ENCODE measurements at places on chromosomes 1 and 21.

DNA sequence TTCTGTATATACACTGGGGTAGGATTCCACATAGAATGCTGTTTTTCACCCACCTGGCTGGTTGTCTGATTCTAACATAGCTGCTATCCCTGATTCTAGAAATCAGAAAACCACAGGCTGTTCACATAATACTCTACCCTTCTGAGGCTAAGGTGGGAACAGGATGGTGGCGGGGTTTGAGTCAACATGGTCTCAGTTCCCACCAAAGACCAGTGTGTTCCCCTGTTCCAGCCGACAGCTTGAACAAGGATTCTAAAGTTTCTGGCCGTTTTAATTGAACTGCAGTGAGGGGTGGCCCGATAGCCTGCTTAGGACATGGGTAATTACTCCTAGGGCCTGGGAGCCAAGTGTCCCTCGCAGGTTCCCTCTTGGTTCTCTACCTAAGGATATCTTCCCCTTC lies 38.4 kb downstream of the PEX14 start:
- no peak for DNase-seq

DNA sequence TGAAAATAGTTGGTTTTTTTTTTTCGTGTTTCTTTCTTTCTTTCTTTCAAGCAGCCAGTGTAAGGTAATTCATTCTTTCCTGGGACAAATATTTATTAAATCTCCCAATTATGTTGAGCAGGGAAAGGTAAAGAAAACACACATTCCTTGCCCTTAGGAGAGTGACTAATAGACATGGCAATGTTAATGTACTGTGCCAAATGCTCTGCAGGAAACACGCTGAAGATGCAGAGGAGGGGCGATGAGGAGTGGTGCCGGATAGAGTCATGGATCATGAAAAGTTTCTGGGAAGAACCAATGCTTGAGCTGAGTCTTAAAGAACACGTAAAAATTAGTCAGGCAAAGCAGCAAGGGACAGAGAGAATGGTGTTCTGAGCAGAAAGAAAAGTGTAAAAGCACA lies 199.2 kb downstream of the DNM3 start:
- DNase-seq: no peak

- no peak for DNase-seq
Observed at GRCh38 chr1:170790175-170790574, 126.2 kb downstream of the PRRX1 start.

GRCh38 chr21:34730194-34730593 lies 61.4 kb downstream of the CLIC6 start:
- DNase-seq: no peak

- no peak for DNase-seq
Observed at GRCh38 chr1:66464802-66465201, 69.2 kb upstream of the SGIP1 start.

DNA sequence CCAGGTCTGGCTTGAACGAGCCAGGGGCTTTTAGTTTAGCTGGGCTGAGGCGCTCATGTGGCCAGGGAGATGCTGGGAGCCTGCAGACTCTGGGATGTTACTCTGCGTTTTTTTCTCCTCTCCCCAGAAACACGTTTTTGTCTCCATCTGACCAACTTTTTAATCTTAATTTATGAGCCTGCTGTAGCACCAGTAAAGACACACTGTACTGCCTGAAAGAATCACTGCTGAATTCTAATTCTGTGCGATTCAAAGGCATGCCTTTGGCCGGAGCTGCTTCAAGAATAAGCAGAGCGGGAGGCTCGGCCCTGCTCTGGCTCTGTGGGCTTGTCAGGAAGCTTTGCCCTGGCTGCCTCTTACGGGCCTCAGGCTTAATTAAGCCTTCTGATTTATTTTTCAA lies 129.5 kb downstream of the CAMTA1 start:
- DNase-seq: peak; percentile 33

DNA sequence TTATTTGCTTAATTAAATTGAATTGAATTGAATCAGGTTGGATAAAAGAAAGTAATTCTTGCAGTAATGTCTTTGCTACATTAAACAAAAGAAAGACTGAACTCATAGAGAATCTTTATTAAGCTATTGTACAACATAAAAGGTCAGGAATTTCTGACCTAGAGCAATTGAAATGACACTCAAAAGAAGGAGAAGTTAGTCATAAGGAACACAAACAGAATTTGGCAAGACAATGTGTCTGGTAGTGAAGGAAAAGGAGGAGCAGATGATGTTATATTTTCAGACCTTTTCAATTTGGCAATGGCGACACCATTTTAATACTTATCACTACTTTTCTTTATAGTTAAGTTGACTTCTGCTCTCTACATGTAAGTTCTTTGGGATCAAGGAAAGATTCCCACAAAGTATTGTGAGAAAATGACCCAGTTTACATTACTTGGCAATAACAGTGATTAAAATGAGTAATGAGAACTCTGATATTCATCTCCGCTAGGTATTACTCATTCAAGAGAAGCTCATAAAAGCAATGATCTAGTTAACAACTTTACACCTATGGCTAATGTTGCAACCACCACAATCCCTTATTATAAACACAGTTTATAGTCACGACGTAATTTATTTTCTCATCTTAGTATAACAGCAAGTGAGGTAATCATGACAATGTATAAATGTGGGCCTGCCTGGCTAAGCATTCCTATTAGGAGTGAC lies 14.7 kb upstream of the KRTAP21-1 start:
- no peak for DNase-seq

- no peak for DNase-seq
Observed at GRCh38 chr1:55478742-55479141, 263.6 kb upstream of the USP24 start.

- no peak for DNase-seq
Observed at GRCh38 chr1:159091607-159092031, 15.1 kb upstream of the AIM2 start.

DNA sequence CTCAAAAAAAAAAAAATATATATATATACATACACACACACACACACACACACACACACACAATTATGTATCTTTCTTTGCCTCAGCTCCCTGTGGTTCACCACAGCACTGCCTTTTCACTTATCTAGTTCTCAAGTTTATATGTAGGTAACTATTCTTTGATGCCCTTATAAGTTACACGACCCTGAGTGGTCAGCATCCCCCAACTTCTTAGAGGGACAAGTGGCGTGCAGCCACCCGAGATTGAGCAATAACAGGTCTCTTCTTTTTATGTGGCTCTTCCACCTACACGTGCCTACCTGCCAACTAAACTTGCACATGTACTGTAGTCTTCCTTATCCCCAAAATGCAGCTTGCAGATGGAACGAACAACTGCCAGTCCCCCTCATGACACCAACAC lies 120.8 kb downstream of the GABPA start:
- no peak for DNase-seq

DNA sequence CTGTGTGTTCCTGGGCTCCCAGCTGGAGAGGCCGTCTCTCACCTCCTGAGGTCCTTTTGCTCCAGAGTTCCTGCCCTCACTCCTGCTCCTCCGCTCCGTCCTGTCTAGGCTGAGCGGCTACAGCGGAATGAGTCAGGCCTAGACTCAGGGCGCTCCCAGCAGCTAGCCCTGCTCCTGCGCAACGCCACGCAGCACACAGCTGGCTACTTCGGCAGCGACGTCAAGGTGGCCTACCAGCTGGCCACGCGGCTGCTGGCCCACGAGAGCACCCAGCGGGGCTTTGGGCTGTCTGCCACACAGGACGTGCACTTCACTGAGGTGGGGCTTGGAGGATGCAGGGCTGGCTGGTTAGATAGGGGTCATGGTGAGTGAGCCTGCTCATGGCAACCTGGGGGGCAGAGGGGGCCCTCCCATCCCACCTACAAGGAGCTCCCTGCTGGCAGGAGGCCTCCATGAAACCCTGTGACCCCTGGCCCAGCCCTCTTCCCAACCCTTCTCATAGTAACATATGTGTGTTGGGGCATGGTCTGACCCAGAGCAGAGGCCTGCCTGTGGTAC lies 15.1 kb downstream of the PSRC1 start:
- DNase-seq: no peak

GRCh38 chr1:67953301-67953700 lies 97.1 kb downstream of the DIRAS3 start:
- DNase-seq: no peak

DNA sequence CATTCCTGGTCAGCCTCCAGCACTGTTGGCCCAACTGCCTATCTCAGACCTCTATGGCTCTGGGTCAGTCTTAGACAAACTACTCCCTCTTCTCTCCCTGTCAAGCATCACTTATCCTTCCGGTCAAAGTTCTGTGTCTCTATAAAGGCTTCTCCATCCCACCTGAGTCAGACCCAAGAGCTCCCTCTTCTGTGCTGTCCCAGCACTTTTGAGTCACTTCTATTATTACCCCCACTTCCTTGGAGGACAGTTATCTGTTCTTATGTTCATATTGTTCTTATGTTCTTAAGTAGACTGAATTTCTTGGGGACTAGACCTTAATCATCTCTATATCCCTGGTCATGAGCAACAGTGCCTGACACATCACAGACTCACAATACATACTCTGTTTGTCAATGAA lies 29.2 kb upstream of the IL10 start:
- DNase-seq: no peak

DNA sequence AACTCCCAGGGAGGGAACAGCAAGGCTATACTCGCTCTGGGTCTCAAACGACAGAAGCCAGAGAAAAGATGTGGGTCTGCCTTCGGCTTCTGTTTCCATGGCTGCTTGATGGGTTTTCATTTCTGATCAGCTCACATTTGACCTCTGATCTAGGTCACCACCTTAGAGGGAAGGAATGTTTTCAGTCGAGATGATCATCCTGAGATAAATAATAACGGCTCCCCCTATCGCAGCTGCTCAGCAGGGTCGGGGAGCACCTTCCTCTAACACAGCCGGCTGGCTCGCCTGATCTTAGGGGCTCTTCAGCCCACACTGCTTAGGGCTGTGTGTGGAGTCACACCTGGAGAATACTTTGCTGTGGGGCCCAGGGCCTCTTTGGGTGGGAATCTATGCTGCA lies 53.1 kb upstream of the ZNF648 start:
- DNase-seq: no peak

Measured in hypothalamus (tissue), 51 donors.